Brain microvascular endothelial cell (primary cell): ENCODE measurements at places on chromosomes 3 and 15.

GRCh38 chr3:12875857-12876836 lies 34.8 kb upstream of the RPL32 start:
- DNase-seq, result peak; percentile 35

GRCh38 chr15:51311510-51311909 lies 26.9 kb downstream of the CYP19A1 start:
- DNase-seq, result no peak

GRCh38 chr3:110811050-110811449 lies 260.6 kb upstream of the NECTIN3 start:
- DNase-seq, result no peak

GRCh38 chr3:170670504-170670903 lies 84.6 kb upstream of the SLC7A14 start:
- no peak for DNase-seq

DNA sequence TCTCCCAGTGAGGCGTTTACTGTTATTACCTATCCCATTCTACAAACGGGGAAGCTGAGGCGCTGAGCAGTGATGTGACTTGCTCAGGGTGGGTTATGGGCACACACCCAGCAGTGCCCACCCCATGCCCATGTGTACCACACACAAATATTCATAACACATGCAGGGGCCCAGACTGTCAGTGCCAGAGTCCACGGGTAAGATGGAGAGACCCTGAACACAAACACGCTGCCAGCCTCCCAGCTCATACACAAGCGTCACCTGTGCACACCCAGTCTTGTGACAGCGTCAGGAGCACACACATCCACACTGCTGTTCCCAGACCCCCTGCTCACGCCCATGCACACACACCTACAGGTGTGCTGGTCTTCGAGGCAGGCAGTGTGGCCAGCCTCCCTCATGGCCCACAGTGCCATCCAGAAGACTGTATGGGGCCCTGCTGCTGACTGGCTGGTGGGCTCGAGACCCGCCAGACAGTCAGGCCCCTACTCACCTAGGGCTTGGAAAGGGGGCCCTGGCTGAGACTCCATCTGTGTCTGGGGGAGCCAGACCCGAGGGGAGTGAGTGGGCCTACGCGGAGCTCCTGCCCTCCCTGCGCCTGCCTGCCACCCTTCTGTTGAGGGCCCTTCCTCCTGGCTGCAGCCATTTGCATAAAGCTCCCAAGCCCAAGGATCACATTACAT lies 39.4 kb downstream of the DNAJB8 start:
- DNase-seq, result no peak

- no peak for DNase-seq
These were observed at the start of gene ATP2B2 for GRCh38 chr3:10505050-10505790. Gene ATP2B2, minus strand, starts transcription at chr3:10505586. Its CDS starts 56,043 bp downstream, at chr3:10449543.

DNA sequence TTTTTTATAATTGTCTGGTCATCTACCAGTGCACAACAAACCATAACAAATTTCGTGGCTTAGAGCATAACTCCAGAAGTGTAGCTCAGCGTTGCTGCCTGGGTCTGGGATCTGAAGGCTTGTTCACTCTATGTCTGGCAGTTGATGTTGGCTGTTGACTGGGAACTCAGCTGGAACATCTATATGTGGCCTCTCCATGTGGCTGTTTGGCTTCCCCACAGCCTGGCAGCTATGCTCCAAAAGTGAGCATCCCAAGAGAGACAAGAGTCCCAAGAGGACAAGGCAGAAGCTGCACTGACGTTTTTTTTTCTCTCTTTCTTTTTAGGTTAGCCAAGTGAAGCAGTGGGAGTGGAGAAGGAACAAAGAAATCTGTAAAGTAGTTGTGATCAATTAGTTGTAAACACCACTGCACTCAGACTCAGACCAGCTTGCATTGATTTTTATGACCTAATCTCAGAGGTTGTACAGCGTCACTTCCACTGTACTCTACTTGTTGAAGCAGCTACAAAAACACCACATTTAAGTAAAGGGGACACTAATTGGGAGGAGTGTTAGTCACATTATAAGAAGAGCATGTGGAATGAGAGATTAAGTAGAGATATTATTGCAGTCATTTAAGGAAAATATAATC lies 2.5 kb upstream of the GPR176 start:
- DNase-seq, result no peak

DNA sequence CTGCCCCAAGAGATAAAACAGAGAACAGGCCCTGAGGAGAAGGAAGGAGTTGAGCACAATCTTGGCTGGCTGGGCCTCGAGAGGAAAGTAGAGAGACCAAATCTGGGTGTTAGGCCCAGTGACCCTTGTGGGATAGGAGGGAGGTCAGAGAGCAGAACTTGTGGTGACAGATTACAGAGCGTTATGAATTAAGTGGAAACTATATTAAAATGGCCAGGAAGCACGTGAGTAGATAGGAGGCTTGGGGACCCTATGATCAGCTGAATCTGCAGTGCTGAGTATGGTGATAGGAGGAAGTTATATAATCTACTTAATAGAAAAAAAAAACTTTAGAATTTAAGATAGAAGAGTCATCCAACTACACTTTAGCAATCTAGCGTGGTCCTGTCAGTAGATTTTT lies 30.0 kb downstream of the ST6GAL1 start:
- DNase-seq, result no peak

DNA sequence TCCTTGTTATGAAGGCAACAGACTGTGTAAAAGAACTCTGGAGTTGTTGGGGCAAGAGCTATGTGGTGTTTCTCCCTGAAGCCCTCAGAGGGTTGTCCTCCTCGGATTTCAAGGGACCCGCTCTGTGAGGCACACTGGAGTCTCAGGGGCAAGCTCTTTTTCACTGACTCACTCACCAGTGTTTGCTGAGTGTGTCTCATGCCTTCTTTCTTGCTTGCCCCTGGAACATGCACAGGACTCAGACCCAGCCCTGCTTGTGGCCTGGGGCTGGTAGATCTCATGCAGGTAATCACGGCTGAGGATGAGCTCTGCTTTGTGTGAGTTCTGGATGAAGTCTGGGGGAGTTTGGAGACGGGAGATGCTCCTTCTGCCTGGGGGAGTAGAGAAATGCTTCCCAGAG lies 93.7 kb downstream of the CACNA1D start:
- no peak for DNase-seq

GRCh38 chr3:151479452-151479851 lies 18.6 kb upstream of the IGSF10 start:
- DNase-seq, result no peak

- DNase-seq, result no peak
These were observed 32.9 kb upstream of the LRRC3B start for GRCh38 chr3:26589678-26590077.

- no peak for DNase-seq
These were observed 369.9 kb upstream of the C2CD4B start for GRCh38 chr15:62534996-62535395.

DNA sequence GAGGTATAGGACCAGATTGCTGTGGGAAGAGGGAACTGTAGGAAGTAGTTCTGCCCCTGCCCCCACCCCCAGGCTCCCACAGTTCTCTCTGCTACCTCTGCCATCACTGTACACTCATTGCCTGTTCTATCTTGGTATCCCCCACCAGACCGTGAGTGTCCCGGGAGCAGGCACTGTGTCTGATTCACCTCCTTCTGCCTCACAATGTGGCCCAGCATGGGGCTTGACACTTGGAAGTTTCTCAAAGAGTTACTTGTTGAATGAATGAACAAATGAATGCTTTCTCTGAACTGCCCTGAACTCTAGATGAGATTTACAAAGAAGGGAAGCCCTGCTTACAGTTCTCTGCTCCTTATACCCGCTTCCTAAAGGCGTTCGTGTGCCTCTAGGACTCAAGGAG lies 27.1 kb upstream of the PIK3CB start:
- peak; percentile 88 for DNase-seq

- DNase-seq, result no peak
These were observed 108.3 kb upstream of the UBE2E1 start for GRCh38 chr3:23697416-23697815.

DNA sequence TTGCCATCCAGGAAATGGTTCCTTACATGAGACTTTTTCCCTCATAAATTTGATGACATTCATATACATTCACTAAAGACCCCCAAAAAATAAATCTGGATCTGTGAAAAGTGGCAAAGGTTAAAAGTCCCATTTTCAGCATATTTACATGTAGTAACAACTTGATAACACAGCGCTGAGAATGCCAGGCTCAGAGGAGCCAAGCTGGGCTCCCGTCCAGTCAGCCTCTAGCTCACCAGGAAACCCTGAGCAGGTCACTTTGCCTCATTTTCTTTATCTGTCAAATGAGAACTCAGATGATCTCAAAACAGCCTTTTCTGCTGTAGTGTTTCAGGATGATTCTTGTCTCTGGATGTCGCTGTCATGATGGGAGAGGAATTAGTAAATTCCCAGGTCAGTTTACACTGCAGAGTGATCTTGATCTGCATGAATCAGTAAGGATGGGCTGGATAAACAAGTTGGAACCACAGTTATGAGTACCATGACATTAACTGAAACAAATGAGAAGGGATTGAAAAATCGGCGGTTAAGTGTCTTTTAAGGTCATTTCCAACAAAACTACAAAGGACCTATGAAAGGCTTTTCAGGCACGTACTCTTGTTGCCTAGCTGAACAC lies 82.8 kb downstream of the PPARG start:
- no peak for DNase-seq

GRCh38 chr3:95350049-95350448 lies 1287.2 kb downstream of the NSUN3 start:
- DNase-seq, result no peak

DNA sequence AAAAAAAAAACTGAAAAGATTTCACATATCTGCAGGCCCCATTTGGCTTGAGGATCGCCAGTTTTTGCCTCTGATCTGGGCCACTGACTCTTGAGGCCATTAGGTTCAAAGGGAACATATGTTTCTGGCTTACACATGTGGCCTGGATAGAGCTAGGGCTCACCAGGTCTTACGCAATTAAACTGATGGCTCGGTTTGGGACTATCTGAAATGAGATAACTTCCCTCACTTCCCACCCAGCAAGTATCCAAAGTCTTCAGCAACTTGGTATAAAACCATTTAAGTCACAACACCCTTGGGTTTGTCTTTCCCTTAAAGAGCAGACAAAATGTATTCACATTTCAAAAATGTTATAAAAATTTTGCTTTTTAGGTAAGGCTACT lies 36.3 kb downstream of the LRIG1 start:
- no peak for DNase-seq

DNA sequence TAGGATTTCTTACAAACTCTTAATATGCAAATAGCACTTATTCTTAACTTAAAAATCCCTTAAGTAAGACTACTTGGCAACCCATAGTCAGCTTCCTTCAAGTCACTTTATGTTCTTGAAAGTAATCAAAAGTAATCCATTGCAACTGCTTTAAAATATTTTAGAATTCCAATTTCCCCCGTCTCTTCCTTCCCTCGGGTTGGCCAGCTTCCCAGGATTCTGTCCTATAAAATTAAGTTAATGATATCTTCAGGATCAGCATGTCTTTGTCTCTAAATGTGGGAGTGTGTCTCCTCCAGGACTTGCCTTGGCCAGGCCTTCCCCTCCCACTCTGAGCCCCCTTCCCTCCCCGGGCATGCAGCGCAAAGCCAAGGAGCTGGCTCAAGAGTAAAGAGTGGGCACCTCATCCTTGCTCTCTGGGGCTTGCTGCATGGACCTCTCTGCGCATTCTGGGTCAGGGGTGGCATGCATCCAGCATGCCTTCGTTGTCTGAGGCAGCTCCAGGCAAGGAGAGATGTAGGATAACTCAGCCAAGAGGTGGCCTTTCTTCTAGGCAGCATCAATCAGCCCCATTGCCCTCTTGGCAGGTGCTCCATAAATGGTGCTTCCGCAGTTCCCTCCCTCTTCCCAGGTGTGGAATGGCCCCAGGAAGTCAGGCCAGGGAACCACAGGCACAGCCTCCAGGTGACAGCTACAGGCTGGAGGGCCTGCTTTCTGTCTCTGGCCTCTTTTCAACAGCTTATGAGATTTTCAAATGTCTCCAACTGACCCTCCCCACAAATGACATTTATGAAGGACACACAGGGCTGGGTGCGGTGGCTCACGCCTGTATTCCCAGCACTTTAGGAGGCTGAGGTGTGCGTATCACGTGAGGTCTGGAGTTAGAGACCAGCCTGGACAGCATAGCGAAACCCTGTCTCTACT lies 108.7 kb upstream of the ALDH1A3 start:
- DNase-seq, result no peak

DNA sequence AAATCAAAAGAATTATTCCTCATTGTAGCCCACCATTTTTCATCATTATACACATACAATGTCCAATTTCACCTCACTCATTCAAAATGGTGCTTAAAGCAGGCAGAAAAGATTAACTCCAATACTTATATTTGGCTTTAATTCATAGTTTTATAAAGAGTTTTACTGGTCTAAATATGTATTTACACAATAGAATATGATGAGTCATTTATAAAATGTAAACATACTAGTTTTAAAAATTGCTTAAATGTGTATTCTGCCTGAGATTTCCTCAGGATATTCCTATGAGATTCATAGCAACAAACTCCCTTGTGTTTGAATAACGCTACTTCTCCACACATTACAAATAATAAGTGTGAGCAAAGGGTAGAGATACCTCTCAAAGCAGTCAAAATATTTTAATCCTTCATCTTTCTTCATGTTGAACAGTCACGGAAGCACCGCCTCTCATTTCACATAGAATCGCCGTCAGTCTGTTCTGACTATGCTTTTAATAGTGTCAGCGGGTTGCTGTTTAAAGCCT lies 75.7 kb upstream of the GBE1 start:
- DNase-seq, result no peak

- DNase-seq, result peak; percentile 50
These were observed 26.8 kb downstream of the FNDC3B start for GRCh38 chr3:172065967-172066762.

DNA sequence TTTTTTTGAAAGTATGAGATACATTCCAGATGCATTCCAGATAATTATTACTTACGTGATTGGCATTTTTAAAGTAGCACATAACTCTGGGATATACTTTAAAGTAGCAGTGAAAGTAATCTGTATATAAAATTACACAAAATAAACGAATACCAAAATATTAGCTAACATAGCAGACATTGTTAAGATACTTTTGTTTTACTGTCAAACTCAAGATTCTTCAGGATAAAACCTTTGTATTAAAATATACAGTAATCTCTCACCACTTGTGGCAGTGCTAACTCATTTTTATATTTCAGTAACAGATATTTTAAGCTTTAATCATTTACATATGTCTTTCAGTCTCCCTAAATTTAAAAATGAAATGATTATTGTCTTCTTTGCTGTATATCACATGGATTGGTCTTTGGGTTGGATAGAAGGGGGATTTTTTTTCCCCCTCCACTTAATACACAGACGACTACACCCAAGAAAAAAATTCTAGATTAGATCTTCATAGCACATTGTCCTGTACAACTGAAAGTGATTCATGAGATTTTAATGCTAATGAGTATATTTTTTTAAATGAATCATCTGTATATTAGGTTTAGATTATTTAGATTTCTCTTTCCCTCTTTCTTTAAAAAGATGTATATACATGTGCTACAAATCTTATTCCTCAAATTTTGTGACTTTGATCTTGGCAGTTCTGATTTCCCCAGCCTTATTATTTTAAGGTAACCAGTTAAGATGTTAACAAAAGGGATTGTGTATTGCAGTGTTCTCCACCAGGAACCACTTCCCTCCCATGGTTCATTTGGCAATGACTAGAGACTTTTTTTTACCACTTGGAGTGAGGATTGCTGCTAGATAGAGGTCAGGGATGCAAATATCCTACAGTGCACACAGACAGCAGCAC lies 24.5 kb upstream of the EBLN2 start:
- peak; percentile 53 for DNase-seq

GRCh38 chr3:117483839-117484238 lies 774.3 kb downstream of the TUSC7 start:
- no peak for DNase-seq

- no peak for DNase-seq
These were observed 59.5 kb downstream of the SLC25A26 start for GRCh38 chr3:66280304-66280703.

- no peak for DNase-seq
These were observed 25.2 kb downstream of the CCNL1 start for GRCh38 chr3:157134620-157135191.

- peak; percentile 91 for DNase-seq
These were observed 10.0 kb downstream of the DUSP7 start for GRCh38 chr3:52046186-52046901.
